Pancreas (tissue), 10 donors: ENCODE measurements at places on chromosomes 7 and 10. TPM values are rescaled to one million over a fixed set of nuclear protein-coding genes. Genes with fewer than 3 reads are reported as not detected.

The SMKR1 gene
- 1.1 TPM for polyA plus RNA-seq

The KAZALD1 gene
- polyA plus RNA-seq: 1.3 TPM

The ADRA2A gene
- polyA plus RNA-seq: 42.3 TPM

The ASZ1 gene
- not detected for polyA plus RNA-seq

The GPR15LG gene
- polyA plus RNA-seq: 0.23 TPM

The NPS gene
- not detected for polyA plus RNA-seq

DNA sequence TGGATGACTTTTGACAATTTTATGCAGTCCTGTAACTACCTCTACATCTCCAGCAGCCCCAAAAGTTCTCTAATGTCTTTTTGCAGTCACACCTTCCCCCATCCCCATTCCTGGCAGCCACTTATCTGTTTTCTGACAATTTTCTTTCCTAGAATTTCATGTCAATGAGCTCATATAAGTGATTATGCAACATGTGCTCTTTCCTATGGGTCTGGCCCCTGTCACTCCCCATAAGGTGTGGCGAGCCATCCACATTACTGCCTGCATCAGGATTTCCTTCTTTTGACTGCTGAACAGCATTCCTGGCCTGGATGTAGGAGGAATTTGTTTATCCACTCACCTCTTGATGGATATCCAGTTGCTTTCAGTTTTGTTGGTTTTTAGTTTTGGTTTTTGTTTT is 146.7 kb upstream of the MGMT start:
- H3K36me3 ChIP-seq: no peaks in the 10 kb centered on the region
- peaks cover 4% of the 10 kb centered on the region for H3K27me3 ChIP-seq
- DNase-seq: no peak
- H3K4me1 ChIP-seq: no peaks in the 10 kb centered on the region

DNA sequence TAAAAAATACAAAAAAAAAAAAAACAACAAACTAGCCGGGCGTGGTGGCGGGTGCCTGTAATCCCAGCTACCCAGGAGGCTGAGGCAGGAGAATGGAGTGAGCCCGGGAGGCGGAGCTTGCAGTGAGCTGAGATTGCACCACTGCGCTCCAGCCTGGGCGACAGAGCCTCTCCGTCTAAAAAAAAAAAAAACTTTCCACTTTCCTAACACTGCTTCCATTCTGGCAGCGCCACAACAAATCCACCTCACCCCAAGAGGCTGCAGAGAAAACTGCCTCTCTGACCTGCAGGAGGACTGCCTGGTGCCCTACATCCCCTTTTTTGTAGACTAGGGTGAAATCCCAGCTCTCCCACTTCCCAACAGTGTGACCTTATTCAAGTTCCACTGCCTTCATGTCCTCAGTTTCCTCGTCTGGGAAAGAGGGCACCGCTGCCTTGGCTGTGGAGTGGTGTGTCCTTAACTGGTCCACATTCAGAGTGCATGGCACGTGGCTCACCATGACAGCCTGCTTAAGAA is 2.6 kb upstream of the MBL2 start:
- no peaks in the 10 kb centered on the region for H3K4me1 ChIP-seq
- H3K4me3 ChIP-seq: no peak overlapping the region
- DNase-seq: no peak

DNA sequence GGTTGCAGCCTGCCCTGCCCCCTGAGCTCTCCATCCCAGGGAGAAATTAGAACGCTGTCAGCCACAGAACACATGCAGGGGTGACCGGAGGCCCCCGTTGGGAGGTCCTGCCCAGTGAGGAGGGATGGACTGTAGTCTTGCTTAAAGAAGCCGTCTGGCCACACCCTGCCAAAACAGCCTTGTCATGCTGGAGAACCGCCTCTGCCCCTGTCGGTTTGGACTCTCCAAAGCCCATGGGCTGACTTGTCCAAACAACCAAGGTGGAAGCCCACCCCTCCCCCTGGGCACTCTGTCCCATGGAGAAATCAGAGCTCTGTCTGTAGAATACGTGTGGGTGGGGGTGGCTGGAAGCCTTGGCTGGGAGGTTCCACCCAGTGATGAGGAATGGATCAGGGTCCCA is 12.7 kb upstream of the TBATA start:
- H3K27ac ChIP-seq: no peak overlapping the region
- H3K36me3 ChIP-seq: no peaks in the 10 kb centered on the region
- no peak overlapping the region for H3K4me3 ChIP-seq
- no peak for DNase-seq

DNA sequence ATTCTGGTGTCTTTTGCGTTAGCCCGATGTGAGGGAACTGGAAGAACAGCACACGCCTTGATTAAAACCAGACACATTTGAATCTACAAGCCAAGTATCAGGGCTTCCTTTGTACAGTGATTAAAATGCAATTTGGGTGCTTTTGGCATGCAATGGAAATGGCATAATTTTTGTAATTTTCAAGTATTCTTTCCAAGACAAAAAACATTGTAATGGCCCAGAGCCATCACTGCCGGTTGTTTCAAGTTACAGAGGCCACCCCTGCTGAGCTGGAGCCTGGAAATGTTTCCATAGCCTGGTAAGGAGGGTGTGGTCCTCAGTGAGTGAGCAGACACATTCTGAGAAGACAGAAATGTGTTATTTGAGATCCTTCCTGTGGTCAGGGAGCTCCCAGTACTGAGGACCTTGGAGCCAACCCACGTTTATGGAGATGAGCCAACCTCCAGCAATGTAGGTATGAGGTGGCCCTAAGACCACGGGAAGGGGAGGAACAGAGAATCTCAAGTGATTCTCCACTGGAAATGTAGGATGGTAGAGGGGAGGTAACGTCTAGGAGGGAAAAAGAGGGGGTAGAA is 20.9 kb downstream of the TEX36 start:
- H3K36me3 ChIP-seq: no peaks in the 10 kb centered on the region
- H3K4me3 ChIP-seq: no peak overlapping the region
- no peak for DNase-seq
- H3K4me1 ChIP-seq: no peaks in the 10 kb centered on the region

- no peaks in the 10 kb centered on the region for H3K36me3 ChIP-seq
- no peaks in the 10 kb centered on the region for H3K4me1 ChIP-seq
- H3K27me3 ChIP-seq: no peaks in the 10 kb centered on the region
- no peak overlapping the region for H3K27ac ChIP-seq
Measured at GRCh38 chr7:95684037-95684436, 87.7 kb upstream of the PDK4 start.
